ENCODE measurements at places on chromosomes 2 and 18. TPM values are rescaled to one million over a fixed set of nuclear protein-coding genes. Genes with fewer than 3 reads are reported as not detected.
A peak's percentile ranks its signal among the peaks of the same experiment; 100 is the strongest.

DNA sequence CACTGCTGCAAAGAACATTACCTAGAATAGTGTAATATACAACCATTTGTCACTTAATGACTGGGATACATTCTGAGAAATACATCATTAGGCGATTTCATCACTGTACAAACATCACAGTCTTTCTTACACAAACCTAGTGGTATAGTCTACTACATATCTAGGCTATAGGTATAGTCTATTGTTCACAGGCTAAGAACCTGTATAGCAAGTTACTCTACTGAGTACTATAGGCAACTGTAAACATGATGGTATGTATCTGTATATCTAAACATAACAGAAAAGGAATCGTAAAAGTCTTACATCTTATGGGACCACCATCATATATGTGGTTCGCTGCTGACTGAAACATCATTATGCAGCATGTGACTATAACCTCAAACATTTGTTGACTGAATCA, 21.4 kb downstream of the SP3 start:
- no peak for DNase-seq

GRCh38 chr2:237964578-237965404, 2.0 kb upstream of the UBE2F start:
- DNase-seq = peak; percentile 76

Gene DYSF
- total RNA-seq = not detected

GRCh38 chr2:120971866-120972265, 236.2 kb downstream of the GLI2 start:
- no peak for DNase-seq

GRCh38 chr2:11348209-11348749, 3.8 kb upstream of the ROCK2 start:
- DNase-seq = no peak

GRCh38 chr2:189179570-189179950, at the start of gene COL5A2:
TSS of gene COL5A2 (minus strand) at chr2:189179761. CDS start at chr2:189179604, 157 bp downstream.
- DNase-seq = peak; percentile 94

Gene DNAJC5G
- not detected for total RNA-seq

DNA sequence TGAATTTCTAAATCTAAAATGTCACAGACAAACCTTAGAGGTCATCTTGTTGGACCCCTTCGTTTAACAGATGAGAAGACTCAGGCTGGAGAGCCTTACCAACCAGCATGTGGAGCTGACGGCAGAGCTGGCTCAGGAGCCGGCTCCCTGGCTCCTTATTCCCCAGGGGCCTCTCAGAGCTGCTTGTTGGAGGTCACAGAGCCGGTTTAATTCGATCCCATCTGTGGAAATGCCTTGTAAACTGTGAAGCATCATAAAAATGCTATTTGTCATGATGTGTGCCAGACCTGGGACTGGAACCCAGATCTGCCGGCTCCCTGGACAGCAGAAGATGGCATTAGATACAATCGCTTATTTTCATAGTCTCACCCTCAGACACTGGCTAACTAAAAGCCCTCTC, 8.2 kb upstream of the CIB4 start:
- DNase-seq = no peak

DNA sequence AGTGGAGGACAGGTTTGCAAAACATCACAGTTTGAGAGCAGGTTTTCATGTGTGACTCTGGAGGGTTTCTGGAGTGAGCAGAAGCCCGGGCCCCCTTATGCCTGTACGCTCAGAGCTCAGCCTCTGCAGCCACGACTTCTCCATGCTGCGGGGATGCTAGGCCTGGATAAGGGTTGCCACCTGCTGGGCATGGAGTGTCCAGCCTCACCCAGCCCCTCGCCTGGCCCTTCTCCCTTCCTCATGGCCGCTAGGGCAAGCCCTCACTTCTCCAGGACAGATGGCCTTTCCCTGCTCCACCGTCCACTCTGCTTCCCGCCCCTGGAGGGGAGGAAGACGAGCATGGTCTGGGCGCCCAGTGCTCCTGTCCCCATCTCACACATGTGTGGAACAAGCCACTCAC, 318.7 kb downstream of the GBX2 start:
- DNase-seq = no peak

GRCh38 chr2:232530626-232531260, 4.8 kb downstream of the CHRND start:
- no peak for DNase-seq

Gene FBXO15
- 0.22 TPM for total RNA-seq

Gene UPP2
- total RNA-seq = not detected

DNA sequence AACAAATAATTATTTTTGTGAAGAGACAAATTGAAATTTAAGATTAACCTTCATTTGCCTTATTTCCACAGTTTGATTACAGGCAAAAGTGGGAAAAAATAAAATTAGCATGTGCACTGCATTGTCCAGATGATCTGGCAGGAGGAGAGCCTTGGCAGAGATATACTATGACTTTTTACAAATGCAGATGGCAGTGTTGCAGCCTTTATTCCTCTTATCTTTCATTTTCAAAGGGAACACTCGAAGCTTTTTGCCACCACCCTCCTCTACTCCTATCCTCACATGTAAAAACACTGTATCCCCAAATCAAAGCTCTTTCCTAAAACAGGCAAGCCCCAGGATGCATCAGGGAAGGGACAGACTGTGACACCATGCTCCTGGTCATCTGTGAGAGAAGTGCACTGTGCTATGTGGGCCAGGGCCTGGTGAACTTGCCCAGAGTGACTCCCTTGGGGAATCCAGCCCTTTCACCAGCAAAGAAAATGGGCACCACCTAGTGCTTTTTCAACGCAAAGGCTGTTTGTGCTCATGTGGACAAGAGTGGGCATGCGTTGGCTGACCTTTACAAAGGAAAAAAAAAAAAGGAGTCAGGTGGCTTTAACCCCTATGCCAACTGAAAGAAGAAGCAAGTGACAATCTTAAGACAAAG, 74.7 kb upstream of the ETAA1 start:
- DNase-seq = peak; percentile 54

- DNase-seq = no peak
These were observed 22.9 kb upstream of the GRB14 start for GRCh38 chr2:164644036-164644700.

DNA sequence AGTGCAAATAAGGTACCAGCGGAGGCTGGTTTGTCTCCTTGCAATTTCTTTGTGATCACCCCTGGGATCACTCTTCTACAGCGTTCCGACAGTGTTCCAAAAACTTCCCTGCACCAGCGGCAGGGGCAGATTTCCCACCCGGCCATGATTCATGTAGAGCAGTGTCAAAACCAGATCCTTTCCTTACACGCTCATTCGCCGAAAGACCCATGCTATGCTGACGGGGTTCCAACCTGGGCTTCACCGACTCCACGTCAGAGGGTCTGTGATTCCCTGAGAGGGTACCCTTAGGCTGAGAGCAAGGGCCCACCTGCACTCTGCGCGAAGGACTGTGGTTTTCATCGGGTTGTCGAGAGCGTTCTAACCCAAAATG, 423 bp upstream of the TTC27 start:
- DNase-seq = peak; percentile 90

Gene RAX
- total RNA-seq = not detected

GRCh38 chr2:132676999-132677398, 7.0 kb upstream of the LYPD1 start:
- DNase-seq = peak; percentile 14

DNA sequence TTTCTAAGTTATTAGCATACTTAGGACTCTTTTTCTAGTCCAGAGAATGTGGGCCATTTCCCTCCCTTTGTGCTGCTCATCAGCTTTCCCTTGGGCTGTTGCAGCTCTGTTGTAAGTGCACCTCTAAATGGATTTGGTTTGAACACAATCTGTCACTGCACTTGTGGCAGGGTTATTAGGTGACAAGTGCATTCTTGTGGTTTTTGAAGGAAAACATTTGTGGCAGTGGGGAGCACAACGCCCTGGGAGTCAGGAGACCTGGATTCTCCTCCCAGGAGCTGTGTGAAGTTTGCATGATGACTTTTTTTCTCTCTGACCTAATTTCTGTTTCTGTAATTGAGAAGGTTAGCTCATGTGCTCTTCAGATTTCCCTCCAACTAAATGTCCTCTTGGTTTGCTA, 630.9 kb upstream of the FAM98A start:
- no peak for DNase-seq

GRCh38 chr2:224190936-224191270, 151.8 kb upstream of the SERPINE2 start:
- DNase-seq = peak; percentile 49

Gene GPAT2
- 1.0 TPM for total RNA-seq

Gene BOK
- total RNA-seq = 36.0 TPM

DNA sequence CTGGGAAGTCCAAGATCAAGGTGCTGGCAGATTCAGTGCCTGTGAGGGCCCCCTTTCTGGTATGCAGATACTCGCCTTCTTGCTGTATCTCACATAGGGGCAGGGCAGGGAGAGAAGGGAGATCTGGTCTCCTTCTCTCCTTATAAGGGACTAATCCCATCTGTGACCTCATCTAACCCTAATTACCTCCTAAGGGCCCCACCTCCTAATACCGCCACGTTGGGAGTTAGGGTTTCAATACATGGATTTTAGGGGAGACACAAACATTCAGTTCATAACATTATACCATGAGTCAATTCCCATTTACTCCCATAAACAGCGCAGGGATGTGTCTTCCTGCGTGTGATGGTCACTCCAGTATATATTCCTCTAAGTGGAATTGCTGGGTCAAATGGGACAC, 73.8 kb upstream of the TXNDC2 start:
- no peak for DNase-seq

GRCh38 chr2:161994761-161995520, 79.1 kb downstream of the DPP4 start:
- no peak for DNase-seq

GRCh38 chr2:146734042-146734820, 1110.6 kb upstream of the ACVR2A start:
- peak; percentile 80 for DNase-seq

Gene M1AP
- 0.25 TPM for total RNA-seq

DNA sequence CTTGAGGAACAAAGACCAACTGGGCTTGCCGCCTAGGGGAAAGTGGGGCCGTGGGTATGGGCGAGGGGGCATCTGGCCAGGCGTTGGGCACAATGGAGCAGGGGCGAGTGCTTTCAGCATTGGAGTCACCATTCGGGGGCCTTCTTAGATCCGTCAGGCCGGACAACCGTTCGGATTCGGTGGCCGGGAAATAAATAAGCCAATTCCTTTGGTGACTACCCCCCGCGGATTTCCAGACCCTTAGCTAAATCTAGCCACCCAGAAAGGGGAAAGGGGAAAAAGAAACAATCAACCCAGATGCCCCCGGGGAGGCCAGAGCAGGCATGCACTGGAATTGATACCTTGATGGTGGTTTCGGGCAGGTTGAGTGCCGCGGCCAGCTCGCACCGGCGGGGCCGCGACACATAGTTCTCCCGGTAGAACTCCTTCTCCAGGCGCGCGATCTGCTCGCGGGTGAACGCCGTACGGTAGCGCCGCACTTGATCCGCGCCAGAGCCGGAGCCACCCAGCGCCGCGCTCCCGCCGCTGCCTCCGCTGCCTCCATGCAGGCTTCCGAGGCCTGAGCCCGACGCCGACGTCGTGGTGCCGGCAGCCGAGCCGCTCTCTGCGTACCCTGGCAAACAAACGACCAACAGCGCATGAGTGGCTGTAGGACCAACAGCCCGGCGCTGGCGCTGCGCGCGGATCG, 1.8 kb downstream of the EVX2 start:
- no peak for DNase-seq

DNA sequence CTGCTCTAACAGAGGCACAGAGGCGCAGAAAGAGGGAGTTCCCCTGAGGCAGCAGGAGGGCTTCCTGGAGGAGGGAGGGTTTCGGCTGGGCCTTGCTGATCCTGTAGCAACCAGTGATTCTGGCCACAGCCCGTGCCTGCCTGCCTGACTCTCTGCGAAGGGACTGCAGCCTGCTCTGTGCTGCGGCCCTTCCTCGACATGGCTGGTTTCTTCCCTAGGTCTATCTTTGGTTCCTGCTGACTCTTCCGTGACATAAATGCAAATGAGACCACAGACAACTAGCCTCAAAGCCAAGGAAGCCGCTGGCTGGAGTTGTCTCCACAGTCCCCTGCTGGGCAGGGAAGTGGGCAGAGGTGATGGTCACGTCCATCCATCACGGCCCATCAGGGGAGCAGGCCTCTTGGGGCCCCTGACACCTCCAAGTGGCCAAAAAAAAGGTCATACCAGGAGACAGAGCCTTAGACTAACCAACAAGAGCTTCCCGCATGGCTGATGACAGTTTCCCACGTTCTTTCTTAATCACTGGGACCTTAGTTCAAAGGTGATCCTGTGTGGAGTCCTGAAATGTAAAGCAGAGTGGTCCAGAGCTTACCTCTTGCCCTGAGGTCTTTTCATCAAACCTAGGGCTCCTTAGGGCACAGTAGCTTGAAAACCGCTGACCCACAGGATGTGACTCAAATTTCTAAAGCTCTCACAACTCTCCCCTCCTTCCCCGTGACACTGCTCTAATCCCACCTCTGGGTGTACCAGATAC, 55.3 kb downstream of the HS1BP3 start:
- DNase-seq = no peak

- DNase-seq = peak; percentile 68
These were observed 877 bp downstream of the INHBB start for GRCh38 chr2:120346667-120347358.

DNA sequence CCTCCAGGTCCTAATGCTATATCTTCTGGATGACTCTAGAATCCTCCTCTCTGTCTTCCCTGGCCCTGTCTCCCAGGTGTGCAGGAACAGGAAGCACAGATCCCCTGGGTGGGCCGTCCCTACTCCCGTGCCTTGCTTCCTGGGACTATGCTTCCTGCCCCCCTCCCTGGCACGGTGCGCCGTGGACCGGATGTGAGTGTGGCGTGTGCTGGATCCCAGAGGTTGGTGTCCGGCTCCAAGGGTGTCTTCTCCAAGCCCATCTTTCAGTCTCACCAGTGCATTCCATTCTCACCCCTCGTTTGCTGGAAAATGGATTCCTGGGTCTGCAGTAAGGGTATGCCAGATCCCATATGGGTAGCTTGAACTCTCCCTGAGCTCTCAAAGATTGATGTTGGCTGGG, 144.4 kb upstream of the TWIST2 start:
- no peak for DNase-seq

DNA sequence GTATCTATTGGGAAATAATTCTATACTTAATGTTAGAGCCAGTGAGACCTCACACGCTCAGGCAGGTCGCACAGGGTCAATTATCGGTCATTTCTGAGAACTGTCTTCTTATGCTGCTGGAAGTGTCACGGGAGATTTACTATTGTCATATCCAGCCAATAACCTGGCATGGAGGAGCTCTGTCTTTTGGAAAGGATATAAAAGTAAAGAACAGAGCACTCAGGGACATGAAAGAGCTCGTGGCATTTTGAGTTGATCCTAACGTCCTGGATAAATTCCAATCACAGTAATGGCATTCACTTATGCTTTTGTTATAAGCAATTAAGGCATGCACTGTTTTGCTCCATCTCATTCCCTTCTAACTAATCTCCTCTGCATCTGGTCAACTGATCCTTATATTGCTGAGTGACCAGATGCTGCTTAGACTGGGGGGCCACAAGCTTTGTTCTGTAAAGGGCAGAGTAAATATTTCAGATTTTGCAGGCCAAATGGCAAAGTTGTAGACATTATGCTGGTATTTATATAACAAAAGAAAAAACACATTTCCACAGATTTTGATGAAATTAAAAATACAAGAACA, 453.5 kb upstream of the SMIM21 start:
- no peak for DNase-seq

Gene MC4R
- total RNA-seq = 0.32 TPM

Data from GM23248 (cell line).